AG10803 (cell line): ENCODE measurements at places on chromosomes 6 and 20.

- no peak for DNase-seq
These were observed 40.9 kb upstream of the NNAT start for GRCh38 chr20:37479925-37480691.

GRCh38 chr6:6851059-6851948 is 256.5 kb upstream of the RREB1 start:
- peak; percentile 46 for DNase-seq

DNA sequence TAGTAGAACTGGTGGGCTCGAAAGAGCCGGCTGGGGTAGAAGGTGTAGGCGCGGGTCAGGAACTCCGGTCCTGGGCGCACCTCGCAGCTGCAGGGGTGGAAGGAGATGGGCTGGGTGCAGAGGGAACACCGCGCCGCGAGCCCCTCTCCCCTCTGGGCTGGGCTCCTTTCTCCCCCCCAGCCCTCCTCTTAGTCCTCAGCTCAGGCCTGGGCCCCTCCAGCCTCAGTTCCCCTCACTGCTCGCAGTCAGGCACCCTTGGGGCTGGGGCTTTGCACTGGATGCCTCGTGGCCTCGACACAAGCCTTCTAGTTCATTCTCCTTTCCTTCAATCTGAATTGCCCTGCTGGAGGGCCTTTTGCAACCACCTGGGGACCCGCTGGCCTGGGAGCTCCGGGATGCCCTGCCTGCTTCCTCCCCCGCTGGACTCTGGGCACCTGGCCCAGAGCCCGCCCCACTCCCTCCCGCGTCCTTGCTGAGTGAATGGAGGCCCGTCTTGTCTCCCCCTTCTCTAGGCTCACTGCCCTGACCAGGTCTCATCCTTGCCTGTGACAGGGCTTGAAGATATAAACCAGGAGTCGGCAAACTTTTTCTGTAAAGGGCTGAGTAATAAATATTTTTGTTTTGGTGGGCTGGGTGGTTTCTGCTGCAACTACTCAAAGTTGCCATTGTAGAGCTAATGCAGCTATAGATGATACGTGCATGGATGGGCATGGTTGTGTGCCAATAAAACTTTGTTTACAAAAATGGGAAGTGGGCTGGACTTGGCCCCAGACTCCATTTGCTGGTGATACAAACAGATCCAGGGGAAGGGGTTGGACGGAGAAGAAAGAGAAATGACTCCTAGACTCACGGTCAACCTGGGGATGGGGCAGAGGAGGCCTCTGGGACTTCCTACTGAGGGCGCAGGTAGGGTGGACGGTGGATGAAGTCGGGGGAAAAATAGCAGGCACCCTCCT is 47.3 kb downstream of the APCDD1L start:
- DNase-seq, result no peak

DNA sequence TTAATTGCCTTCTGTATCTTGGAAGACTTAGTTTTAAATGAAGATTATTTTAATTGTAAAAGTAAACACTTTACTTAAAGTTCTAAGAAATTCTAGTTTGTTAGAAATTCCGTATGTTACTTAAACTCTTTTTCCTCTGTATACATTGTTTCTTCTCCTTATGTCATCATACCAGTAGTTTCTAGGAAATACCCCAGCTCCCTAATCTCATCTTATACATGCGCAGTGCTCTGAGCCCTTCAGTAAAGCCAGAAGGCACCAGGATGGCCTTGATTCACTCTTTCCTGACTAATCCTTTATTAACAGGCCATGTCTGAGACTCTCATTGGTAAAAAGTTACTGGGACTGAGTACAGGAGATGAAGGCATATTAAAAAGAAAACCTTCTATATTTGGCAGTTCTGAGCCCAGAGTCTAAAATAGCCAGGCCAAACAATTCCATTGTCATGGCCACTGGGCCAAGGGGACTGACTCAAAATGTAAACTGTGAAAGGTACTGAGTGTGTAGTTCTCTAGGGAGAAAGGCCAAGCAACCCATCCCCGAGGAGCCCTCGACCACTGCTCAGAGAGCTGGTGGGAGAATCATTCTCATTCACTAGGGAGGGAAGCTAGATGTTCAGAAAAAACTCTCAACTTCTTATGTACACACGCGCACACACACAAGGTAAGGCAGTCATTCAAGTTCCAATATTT is 25.0 kb downstream of the SLC22A1 start:
- no peak for DNase-seq

- peak; percentile 93 for DNase-seq
These were observed 322.8 kb downstream of the FARS2 start for GRCh38 chr6:5584078-5584482.

GRCh38 chr6:36700831-36701230 is 3.2 kb downstream of the RAB44 start:
- DNase-seq, result no peak

DNA sequence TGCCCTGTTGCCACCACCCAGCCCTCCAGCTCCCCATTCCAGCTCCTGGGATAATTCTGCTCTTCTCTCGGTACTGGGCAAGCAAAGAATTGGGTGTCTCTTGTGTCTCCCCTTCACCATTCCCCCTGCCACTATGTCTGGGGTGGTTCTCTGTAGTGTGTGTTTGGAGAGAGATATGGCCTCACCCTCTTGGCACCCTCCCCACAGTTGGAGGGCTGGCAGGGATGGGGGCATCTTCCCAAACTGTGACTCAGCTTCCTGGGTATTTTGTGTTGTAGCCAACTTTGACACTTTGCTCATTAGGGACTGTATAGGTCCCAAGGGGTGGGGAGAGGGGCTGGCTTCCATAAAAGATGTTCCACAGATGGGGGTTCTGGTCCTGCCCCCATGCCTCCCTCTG is 1.7 kb downstream of the TNXB start:
- DNase-seq, result peak; percentile 53

- no peak for DNase-seq
These were observed 51.2 kb upstream of the UBR2 start for GRCh38 chr6:42512579-42512978.

DNA sequence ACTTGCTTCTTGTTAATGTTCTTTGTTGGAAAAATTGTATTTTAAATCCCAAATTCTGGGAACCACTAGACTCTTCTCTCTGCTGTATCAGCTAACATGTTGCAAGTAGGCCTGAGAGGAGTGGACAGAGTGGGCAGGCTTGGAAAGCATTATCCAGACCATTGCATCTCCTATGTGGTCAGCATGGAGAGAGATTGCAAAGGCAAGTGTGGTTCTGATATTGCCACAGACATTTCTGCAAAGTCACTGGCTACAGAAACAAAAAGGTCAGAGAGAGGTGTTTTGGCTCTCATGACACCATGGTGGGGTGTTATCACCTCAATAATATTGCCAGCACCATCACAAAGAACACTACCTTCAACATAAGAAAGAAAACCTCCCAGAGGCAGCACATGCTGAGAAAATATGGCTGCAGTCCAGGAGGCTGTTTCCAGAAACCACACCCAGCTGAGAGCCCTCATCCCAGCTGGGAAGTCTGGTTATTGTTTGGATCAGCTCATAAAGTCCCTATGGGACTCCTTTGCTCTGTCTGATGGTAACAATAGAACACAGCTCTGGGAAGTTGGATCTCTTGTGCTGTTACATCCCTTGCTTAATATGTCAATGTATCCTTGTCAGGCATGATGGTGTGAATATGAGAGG is 78.2 kb upstream of the TBX18 start:
- peak; percentile 18 for DNase-seq

DNA sequence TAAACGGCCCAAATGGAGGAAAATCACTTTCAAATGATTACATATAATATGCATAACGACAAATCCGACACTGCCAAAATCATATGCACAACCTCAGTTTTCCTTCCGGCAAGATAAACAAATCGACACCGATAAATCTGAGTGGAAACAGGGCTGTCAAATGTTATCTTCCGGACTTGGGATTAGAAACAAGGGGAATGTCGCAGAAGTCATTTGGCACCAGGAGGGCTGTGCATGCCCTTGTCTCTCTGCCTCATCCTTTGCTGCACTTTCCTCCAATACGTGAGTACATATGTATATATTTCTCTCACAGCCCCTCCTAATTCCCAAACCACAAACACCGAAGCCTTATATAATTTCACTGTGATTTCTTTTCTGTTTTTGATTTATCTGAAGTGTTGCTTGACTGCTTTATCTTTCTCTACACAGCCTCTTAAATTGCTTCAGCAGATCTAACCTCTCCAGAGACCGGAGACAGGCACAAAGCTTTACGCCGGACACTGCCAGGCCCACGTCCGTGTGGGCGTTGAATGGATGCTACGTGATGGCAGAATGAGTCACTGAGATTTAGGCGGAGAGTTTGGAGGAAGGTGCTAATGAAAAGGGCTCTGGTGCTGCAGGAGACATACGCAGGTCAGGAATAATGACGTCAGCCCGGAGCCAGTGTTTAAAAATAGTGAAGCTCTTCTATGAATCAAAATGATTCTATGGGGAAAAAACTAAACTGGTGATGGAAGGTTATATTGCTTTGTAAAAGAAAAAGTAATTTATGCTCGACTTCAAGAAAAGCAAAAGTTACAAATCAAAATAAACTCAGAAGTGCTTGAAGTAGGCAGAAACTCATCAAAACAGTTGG is 21.0 kb upstream of the PRELID3B start:
- peak; percentile 9 for DNase-seq

GRCh38 chr6:44456070-44456965 is 68.8 kb downstream of the CDC5L start:
- DNase-seq, result peak; percentile 56

- DNase-seq, result no peak
These were observed 18.5 kb upstream of the PACSIN1 start for GRCh38 chr6:34447386-34447785.

GRCh38 chr6:159505140-159505922 is 187.7 kb downstream of the SOD2 start:
- no peak for DNase-seq

DNA sequence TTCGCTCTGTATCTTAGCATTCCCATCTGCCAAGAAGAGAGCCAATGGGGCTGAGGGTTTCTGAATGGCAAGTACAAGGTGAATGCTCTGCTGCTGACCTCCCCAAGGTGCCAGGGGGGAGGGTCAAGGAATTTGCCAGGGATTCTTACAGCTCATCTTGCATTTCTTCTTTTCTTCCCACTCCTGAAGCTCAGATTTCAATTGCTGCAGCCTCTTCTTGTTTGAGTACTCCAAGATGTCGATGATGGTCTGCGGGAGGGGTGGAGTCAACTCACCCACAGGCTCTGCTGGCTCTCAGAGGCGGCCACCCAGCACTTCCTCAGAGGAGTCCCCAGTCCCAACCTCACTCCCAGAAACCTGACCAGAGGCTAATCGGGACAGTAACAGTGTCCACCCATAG is 12.4 kb downstream of the C20orf96 start:
- no peak for DNase-seq

DNA sequence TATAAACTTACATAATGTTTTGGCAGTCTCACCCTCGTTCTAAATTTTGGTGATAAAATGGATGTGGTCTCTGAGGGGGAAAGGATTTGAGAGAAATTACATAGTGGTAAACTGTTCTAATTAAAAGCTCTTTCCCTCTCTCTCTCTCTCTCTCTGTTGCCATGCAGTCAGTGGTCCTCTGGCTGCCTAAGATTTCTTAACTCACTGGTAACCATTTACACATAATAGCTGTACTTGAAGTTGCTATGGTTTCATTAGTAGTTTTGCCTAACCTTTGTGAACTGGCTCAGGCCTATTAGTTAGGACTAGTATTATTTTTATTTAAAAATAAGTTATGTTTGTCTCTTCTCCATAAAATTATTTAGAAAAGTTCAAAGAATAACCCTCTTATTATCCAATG is 42.0 kb downstream of the MAPK14 start:
- DNase-seq, result no peak
